ENCODE measurements at places on chromosomes 1 and 21. TPM values are rescaled to one million over a fixed set of nuclear protein-coding genes. Genes with fewer than 3 reads are reported as not detected.

GRCh38 chr1:162285149-162285561 is 91.5 kb downstream of the SPATA46 start:
- no peak overlapping the region for H3K27ac ChIP-seq
- no peaks in the 10 kb centered on the region for H3K36me3 ChIP-seq

DNA sequence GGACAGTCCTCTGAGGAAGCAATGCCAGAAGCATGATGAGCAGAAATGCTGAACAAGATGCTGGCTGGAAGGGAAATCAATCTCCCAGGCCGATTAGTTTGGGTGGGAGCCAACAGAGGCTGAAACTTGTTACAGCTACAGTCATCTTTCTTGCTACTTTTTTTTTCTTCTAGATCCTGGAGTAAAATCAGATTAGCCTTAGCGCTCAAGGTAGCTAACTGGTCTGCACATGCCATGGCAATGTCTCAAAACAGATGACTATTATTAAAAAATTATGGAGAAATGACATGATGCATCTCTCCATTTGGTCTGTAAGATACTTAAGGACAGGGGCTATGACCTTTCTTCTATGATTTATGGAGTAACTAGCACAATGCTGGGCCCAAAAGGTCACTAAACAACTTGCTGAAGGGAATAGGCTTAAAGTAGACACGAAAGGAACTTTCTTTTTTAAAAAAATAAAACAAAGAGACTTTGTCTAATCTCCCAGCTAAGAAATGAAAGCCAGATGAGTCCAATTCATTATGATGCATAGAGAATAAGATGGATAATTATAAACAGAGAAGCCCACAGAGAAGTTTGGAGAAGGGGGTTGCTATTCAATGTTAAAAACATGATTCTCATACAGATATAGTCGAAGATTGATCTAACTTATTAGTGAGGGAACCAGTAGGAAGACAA is 42.5 kb downstream of the UTP25 start:
- no peak for DNase-seq
- no peak overlapping the region for H3K27ac ChIP-seq
- H3K27me3 ChIP-seq, result no peaks in the 10 kb centered on the region
- H3K4me1 ChIP-seq, result no peaks in the 10 kb centered on the region

The PRAMEF25 gene
- total RNA-seq, result not detected

DNA sequence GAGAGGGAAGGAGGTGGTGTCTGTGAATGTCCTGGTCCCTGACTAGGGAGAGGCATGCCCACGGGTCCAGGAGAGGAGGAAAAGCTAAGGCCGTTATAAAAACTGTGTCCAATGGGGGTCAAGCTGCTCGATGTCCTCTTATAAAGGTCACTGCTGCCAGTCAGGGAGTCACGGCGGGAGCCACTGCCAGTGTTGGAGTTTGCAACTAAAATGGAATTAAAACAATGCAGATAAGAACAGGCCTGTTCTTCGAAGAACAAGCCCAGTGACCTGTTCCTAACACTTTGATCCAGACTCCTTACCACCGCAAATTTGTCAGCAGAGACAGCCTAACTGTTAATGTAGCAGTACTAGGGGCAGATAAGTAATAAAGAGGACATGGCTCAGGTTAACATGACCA is 56.1 kb upstream of the SDC3 start:
- H3K4me3 ChIP-seq, result no peak overlapping the region
- H3K4me1 ChIP-seq, result peaks cover 16% of the 10 kb centered on the region
- DNase-seq, result no peak
- H3K27ac ChIP-seq, result no peak overlapping the region
- H3K27me3 ChIP-seq, result no peaks in the 10 kb centered on the region

GRCh38 chr1:87219626-87220025 is 109.1 kb upstream of the LMO4 start:
- no peak for DNase-seq
- no peaks in the 10 kb centered on the region for H3K27me3 ChIP-seq
- no peak overlapping the region for H3K27ac ChIP-seq
- no peaks in the 10 kb centered on the region for H3K36me3 ChIP-seq

GRCh38 chr1:243739335-243740003 is 110.6 kb downstream of the AKT3 start:
- H3K27ac ChIP-seq, result no peak overlapping the region
- no peaks in the 10 kb centered on the region for H3K36me3 ChIP-seq
- DNase-seq, result no peak

GRCh38 chr1:59499273-59499942 is 202.5 kb downstream of the FGGY start:
- H3K27me3 ChIP-seq, result no peaks in the 10 kb centered on the region
- no peak overlapping the region for H3K4me3 ChIP-seq
- H3K27ac ChIP-seq, result no peak overlapping the region
- H3K36me3 ChIP-seq, result no peaks in the 10 kb centered on the region
- H3K4me1 ChIP-seq, result peaks cover 9% of the 10 kb centered on the region

The TCP10L gene
- 1.0 TPM for total RNA-seq

- H3K27me3 ChIP-seq, result no peaks in the 10 kb centered on the region
- H3K4me1 ChIP-seq, result no peaks in the 10 kb centered on the region
- DNase-seq, result no peak
- H3K36me3 ChIP-seq, result no peaks in the 10 kb centered on the region
Observed at GRCh38 chr1:174209347-174210187, 50.2 kb downstream of the RABGAP1L start.

DNA sequence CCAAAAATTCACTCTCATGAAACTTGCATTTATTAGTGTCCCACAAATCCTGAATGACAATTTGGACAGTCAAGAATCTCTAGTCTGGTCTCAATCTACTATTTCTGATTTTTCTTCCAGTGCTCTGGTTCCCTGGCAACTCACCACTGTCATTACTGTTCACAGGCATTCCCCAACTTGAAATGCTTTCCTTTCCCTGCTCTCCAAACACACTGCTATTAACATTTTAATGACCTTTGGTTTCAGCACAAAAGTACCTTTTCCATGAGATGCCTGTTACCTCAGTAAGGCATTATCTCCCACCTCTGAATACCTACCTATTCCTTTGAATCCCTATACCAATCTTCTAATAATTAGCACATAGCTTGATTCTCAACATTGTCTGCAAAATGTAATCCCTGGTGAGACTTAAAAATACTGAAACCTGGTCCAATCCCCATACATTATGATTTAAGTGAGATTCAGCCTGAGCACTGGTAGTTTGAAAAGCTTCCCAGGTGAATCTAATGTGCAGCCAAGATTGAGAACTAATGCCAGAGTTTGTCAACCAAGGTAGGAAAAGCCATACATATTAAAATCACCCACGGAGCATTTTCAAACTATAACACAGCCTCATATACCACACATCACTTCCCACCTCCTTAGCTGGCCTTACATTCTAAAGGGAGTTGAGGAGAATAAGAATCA is 11.7 kb upstream of the ANGPTL3 start:
- no peaks in the 10 kb centered on the region for H3K27me3 ChIP-seq
- H3K36me3 ChIP-seq, result no peaks in the 10 kb centered on the region
- DNase-seq, result no peak
- H3K4me1 ChIP-seq, result no peaks in the 10 kb centered on the region
- H3K4me3 ChIP-seq, result no peak overlapping the region
- H3K27ac ChIP-seq, result no peak overlapping the region

GRCh38 chr1:172326136-172326535 is 94.3 kb upstream of the C1orf105 start:
- H3K36me3 ChIP-seq, result no peaks in the 10 kb centered on the region
- H3K27ac ChIP-seq, result no peak overlapping the region
- no peak overlapping the region for H3K4me3 ChIP-seq
- DNase-seq, result no peak
- H3K4me1 ChIP-seq, result peaks cover 14% of the 10 kb centered on the region

GRCh38 chr1:177964336-177964735 is 5.5 kb downstream of the SEC16B start:
- H3K4me1 ChIP-seq, result no peaks in the 10 kb centered on the region
- no peak overlapping the region for H3K4me3 ChIP-seq
- H3K27me3 ChIP-seq, result no peaks in the 10 kb centered on the region
- H3K27ac ChIP-seq, result no peak overlapping the region
- peaks cover 7% of the 10 kb centered on the region for H3K36me3 ChIP-seq

DNA sequence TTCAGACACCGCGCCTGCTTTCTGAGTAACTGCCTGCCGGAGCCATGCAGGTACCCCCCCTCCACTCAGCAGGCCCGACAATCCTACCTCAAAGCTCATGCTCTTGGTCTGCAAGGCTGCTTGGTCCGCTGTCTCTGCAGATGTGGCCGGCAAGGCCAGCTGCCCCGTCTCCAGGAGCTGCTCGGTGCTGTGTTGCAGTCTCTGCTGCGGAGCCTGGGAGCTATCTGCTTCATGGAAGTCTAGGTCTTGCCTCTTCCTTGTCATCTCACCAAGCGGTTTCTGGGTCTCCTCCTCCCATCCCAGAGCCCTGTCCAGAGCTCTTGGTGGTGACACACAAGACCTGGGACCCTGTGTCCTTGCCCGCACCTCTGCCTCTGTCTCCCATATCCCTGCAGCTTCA is 24.0 kb upstream of the GNPAT start:
- H3K4me3 ChIP-seq, result no peak overlapping the region
- DNase-seq, result no peak
- H3K36me3 ChIP-seq, result no peaks in the 10 kb centered on the region
- H3K27ac ChIP-seq, result no peak overlapping the region
- no peaks in the 10 kb centered on the region for H3K4me1 ChIP-seq

- no peaks in the 10 kb centered on the region for H3K36me3 ChIP-seq
- no peak overlapping the region for H3K27ac ChIP-seq
- H3K4me1 ChIP-seq, result no peaks in the 10 kb centered on the region
- H3K27me3 ChIP-seq, result no peaks in the 10 kb centered on the region
- DNase-seq, result no peak
Observed at GRCh38 chr1:168714012-168714411, 15.0 kb downstream of the DPT start.

The RGS8 gene
- total RNA-seq, result not detected
